ENCODE measurements at places on chromosomes 16 and 17.

DNA sequence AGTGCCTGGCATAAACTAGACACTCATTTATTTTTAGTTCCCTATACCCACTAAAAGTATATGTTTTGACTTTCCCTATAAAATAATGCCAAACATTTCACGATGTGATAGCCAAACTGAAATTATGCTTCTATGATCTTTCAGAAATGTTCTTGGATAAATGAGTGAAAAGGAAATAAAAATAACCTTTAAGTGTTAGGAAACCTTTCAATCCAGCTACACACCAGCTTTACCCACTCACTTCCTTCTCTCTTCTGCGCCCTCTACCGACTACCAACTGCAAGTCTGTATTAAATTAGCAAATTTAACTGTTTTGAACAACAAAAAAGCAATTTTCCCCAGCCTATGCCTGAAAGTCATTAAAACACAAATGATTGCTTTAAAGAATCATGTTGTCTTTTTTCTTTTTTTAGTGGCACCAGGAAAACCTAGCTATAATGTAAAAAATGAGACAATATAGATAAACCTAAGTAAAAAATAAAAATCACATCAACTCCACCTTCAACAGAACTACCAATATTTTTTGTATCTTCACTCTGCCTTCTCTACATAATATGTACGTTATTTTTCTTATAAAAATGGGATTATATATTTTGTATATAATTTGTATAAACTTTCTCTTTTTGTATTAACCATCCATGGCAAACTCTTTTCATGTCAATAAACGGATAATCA is 13.2 kb upstream of the TMEM100 start:
- no peak for DNase-seq

- peak; percentile 24 for DNase-seq
Observed at GRCh38 chr17:47693731-47694580, at the start of gene TBKBP1. TBKBP1 (plus strand) TSS chr17:47694161; CDS start chr17:47696113, 1,952 bp downstream.

- no peak for DNase-seq
Observed at GRCh38 chr17:10384175-10384574, 11.4 kb upstream of the MYH13 start.

- no peak for DNase-seq
Observed at GRCh38 chr17:75832164-75832651, 12.0 kb downstream of the UNC13D start.

DNA sequence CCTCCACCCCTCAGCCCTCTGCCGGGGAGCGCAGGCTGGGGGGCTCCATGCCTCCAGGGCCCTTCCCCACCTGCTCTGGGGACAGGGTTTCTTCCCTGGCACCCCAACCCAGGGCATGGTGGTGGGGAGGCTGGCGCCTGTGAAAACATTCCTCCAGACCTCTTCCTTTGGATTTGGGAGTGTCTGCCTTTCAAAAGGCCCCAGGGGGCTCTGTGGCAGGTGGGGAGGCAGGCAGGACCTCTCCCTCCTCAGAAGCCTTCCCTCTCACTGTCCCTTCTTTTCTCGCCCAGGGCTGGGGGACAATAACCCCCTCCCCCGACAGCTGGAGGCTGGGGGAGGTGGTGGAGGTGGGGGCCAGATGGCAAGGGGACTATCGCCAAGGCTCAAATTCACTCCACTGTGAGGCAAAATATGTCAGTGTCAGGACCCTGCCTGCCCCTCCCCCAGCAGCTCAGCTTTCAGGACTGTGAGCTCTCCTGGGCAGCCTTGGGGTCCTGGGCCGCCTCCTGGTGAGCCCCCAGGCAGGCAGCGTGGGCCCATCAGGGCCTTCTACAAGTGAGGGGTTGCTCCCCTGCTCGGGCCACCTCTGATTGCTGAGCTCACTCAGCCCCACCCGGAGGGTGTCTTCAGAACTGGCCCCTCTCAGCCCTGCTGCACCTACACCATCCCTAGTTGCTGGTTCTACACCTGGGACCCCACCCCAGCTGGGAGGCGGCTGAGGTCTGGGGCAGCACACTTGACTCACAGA is 1.8 kb downstream of the CDH15 start:
- DNase-seq: no peak

GRCh38 chr16:70647441-70648359 is 1.3 kb downstream of the IL34 start:
- DNase-seq: no peak

All from activated naive CD4-positive, alpha-beta T cell (primary cell).